Jurkat, Clone E6-1 (cell line): ENCODE measurements at places on chromosomes 3 and 15.
A peak's percentile ranks its signal among the peaks of the same experiment; 100 is the strongest.

GRCh38 chr3:177424521-177424920, 227.2 kb upstream of the TBL1XR1 start:
- DNase-seq = no peak

DNA sequence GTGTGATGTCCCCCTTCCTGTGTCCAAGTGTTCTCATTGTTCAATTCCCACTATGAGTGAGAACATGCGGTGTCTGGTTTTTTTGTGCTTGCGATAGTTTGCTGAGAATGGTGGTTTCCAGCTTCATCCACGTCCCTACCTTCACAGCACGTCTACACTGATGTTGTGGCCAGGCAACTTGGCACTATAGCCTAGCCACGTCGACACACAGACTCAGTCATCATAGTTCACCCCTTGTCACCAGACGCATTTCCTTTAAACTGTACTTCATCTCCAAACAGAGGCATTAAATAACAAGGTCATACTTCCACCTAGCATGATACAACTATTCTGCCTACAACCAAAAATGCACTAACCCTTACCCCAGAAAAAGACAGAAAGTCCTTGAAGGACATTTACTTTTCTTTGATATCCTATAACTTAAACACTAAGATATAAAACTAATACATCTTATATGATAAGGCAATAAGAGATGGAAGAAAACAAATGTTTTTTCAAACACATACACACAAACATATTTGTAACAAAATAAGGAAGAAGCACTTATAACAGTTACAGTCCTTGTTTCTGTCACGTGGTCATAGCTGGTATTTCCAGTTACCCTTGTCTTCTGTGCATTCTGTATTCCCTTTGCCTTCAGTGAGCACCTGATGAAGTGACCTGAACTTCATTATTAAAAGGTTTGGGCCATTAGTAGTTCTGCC, 121.4 kb downstream of the KLF13 start:
- no peak for DNase-seq

- no peak for DNase-seq
Observed at GRCh38 chr3:31225923-31226322, 306.8 kb upstream of the STT3B start.

- peak; percentile 49 for DNase-seq
Observed at GRCh38 chr3:12891985-12892839, 50.8 kb upstream of the RPL32 start.

GRCh38 chr3:112445839-112446238, 53.4 kb downstream of the BTLA start:
- DNase-seq = no peak

DNA sequence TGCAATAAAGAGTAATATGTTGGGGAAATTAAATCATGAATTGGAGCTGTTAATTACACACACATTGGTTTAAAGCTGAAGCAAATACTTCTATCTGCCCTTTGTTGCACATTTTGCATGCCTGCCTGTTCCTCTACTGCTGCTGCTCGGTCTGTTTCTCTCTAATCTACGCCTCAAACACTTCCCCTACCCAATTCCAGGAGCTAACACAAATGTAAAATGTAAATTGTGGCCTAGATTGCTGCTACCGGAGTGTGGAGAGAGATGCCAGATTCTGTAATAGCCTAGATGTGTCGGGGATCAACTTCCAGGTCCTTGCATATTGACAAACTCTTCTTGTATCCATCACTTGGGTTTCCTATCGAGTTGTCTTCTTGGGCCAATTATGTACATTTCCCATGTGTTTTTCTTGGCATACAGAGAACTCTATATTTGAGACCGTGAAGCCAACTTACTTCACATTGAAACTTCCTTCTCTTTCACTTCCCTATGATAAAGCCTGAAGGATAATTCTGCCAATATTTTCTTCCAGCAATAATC, 450.4 kb upstream of the NR2F2 start:
- DNase-seq = no peak

GRCh38 chr3:174186377-174186989, 672.7 kb upstream of the NAALADL2 start:
- no peak for DNase-seq

GRCh38 chr3:6806991-6807390, 53.9 kb upstream of the GRM7 start:
- no peak for DNase-seq

DNA sequence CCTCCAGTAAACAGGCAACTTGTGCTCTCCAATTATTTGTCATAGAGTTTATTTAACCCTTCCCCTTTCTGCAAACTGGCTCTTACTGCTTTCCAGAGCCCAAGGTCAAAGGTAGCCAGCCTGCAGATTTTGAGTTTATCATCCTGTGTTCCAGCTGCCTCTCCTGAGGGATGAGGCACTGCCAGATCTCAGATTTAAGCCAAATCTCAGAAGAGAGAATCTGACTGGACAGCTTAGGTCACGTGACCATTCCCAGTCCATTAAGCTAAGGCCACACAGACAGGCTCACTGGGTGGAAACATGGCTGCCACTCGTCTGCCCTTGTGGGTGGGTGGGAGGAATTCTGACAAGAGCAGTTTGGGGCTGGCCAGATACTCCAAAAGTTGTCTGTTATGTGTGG, 8.6 kb upstream of the SIAH2 start:
- DNase-seq = no peak

GRCh38 chr3:112806903-112807302, 39.8 kb downstream of the CD200R1L start:
- no peak for DNase-seq

DNA sequence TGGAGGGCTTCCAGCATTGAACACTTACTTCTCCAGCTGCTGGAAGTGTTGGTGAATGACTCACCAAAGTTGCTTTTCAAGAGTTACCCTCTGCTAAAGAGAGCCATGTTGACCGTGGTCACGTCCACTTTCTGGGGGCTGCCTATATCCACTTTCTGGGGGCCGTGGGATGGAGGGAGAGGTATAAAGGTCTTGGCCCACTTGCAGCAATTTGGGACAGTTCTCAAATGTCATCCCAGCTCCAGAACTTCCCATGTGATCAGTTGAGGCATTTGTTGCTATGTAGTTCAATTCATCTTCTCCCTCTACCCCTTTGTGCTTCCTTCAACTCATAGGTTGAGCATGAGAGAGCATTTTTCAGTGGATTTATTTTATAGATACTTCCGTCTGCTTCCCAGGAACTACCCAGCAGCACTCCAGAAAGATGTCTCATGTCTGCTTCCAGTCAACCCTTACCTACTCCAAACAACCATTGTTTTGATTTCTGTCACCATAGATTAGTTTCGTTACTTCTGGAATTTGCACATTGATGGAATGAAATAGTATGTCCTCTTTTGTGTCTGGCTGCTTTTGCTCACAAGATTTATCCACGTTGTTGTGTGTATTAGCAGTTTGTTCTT, 130.6 kb downstream of the TCF12 start:
- no peak for DNase-seq

GRCh38 chr15:85350395-85350794, 30.0 kb upstream of the AKAP13 start:
- DNase-seq = no peak

GRCh38 chr3:26621906-26622620, 509 bp upstream of the LRRC3B start:
- no peak for DNase-seq

- no peak for DNase-seq
Observed at GRCh38 chr15:51255533-51255932, 82.9 kb downstream of the CYP19A1 start.

DNA sequence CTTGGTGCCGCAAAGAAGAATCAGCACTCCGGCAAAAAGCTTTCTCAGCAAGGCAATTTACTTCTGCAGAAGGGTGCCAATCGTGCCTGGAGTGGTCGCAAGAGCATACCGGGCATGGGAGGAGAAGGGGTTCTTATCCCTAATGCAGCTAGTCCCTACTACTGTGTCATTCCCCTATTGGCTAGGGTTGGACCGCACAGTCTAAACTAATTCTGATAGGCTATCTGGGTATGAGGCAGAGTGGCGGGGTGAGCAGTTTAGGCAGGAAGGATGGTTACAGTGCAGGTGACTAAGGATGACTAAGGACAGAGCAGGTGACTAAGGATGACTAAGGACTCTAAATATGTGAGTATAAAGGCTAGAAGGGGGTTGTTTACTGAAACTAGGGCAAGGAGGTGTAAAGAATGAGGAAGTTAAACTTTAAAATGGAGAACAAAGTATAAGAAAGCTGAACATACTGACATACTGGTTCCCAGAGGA, 52.9 kb downstream of the PGBD4 start:
- no peak for DNase-seq

DNA sequence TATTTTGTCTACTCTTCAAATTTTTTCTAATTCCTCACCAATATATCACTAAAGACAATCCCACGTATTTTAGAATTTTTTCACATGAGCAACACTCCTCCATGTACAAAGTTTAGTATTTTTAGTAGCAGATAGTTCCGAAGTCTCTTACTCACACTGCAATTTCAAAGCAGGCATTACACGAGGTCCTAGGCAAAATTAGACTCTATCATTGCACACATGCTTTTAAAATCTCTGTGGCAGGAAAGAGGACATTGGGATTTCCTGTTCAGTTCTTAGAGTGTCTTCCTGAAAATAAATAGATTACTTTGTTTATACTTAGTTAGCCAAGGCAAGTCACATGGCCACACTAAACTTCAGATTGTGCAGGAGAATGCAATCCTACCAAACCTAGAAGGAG, 847.7 kb downstream of the ROBO2 start:
- DNase-seq = no peak

DNA sequence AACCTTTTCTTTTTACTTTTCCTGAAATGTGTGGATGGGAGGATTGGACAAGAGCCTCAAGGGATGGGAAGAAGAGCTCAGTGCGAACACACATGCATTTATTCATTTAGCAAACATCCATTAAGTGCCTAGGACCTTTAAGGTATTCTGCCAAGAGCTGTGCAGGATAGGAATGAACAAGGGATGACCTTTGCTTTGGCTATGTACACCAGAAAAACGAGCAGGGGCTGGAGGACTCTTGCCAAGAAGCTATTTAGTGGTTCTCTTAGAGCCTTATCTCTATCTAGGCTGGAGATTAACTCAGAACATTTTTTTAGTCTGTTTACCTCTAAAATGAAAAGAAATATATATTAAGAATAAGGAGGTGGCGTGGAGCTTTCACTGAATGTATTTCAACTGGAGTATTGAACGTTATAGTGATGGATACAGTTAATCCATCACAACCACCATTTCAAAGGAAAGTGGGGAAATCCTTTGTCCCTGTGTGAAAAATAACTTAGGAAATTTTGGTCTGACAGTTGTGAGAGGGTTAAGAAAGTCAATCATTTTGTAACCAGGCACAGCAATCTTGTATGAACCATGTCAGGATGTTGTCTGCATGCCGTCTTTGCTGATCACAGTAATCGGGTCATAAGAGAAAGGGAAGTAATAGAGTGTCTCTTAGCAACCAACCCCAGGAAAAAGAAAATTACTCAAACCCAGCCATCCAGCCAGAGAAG, 279.0 kb downstream of the LPP start:
- no peak for DNase-seq

DNA sequence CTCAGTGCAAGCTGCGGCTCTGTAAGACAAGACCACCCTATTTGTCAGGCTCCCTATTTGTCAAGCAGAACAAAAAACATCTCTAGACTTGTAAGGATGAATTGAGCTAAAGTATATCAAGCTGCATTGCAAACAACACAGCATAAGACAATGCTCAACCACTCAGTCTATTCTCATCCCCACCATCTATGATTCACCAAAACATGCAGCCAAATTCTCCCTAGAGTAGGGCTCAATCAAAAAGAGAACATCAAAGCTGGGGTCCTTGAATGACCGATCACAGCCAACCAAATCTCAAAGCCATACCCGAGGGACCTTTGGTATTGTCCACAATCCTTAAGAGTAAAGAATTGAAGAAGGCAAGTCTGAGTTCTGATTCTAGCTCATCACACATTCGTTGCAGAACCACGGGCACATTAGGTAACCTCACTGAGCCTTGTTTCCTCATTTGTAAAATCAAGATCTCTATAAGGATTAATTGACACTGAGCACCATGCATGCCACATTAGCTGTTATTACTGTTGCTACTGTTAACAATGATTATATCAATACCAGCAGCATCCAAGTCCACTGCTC, 31.2 kb downstream of the RFTN1 start:
- no peak for DNase-seq

- DNase-seq = no peak
Observed at GRCh38 chr3:59808446-59808845, 758.6 kb upstream of the CFAP20DC start.

GRCh38 chr15:66278056-66278455, 15.3 kb upstream of the DIS3L start:
- no peak for DNase-seq

- DNase-seq = no peak
Observed at GRCh38 chr15:100134586-100134985, 207.2 kb downstream of the ADAMTS17 start.

DNA sequence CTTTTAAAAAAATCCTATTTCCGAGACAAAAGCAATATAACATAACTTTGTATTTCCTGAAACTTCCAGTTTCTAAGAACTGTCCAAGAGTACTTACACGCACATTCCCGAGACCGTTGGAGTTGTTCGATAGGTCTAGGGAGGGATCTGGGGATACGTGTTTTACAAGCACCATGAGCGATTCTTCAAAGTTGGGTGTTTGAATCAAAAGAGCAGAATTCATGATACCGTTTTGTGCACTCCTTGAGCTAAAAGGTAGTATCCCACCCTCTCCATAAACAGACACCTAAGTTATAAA, 700 bp upstream of the EDEM1 start:
- no peak for DNase-seq

DNA sequence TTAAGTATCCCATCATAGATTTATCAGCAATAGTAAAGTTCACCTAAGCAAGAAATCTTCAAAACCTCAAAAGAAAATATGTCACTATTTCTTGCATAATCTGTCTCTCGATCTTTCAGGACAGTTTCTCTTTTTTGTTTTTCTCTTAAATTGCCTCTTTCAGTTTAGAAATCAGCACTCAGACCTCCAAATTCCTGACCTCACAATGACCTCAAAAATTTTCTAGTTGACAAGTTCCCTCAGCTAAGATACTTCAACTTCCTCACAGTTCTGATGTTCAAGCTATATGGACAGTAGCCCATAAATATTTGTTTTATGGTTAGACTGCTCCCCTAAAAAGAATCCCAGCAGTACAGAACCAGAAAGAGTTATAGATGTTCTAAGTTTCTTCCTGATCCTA, 24.1 kb downstream of the SLC24A5 start:
- DNase-seq = no peak

- no peak for DNase-seq
Observed at GRCh38 chr3:8320711-8321458, 180.7 kb upstream of the LMCD1 start.

- DNase-seq = no peak
Observed at GRCh38 chr15:34084086-34084485, 17.6 kb downstream of the EMC7 start.
